ENCODE measurements at places on chromosomes 3 and 15. TPM values are rescaled to one million over a fixed set of nuclear protein-coding genes. Genes with fewer than 3 reads are reported as not detected.

DENND6A gene
- total RNA-seq: 11.9 TPM

OIP5 gene
- total RNA-seq: 0.59 TPM

CCDC39 gene
- total RNA-seq: not detected

HAUS2 gene
- 39.6 TPM for total RNA-seq

MAPK6 gene
- total RNA-seq: 88.4 TPM

GATA2 gene
- 1.5 TPM for total RNA-seq

MCTP2 gene
- 25.3 TPM for total RNA-seq

FAM240A gene
- not detected for total RNA-seq

CCR3 gene
- total RNA-seq: not detected

LSM3 gene
- 7.7 TPM for total RNA-seq

CD200 gene
- total RNA-seq: 66.5 TPM

CILP gene
- 0.59 TPM for total RNA-seq

FILIP1L gene
- total RNA-seq: 20.7 TPM

C3orf20 gene
- not detected for total RNA-seq

ESYT3 gene
- 1.6 TPM for total RNA-seq

ACSBG1 gene
- not detected for total RNA-seq

CIDEC gene
- total RNA-seq: 0.09 TPM

SENP5 gene
- 62.7 TPM for total RNA-seq

SLMAP gene
- total RNA-seq: 64.9 TPM

SLC24A5 gene
- not detected for total RNA-seq

SOX2 gene
- total RNA-seq: not detected

GRAMD1C gene
- 2.1 TPM for total RNA-seq

NPAP1 gene
- not detected for total RNA-seq

GP5 gene
- total RNA-seq: 0.14 TPM

SMCO1 gene
- not detected for total RNA-seq

SPINK8 gene
- total RNA-seq: not detected

RCCD1 gene
- 15.0 TPM for total RNA-seq

CLCN2 gene
- total RNA-seq: 2.4 TPM

FAM174B gene
- total RNA-seq: not detected

VPS18 gene
- 49.3 TPM for total RNA-seq

C2CD4A gene
- total RNA-seq: not detected

TMEM40 gene
- not detected for total RNA-seq

LSAMP gene
- 5.7 TPM for total RNA-seq

FAM107A gene
- total RNA-seq: not detected

ZNF385D gene
- total RNA-seq: not detected

ICE2 gene
- total RNA-seq: 29.4 TPM

SCAMP5 gene
- 0.51 TPM for total RNA-seq

MAPKBP1 gene
- total RNA-seq: 30.5 TPM

CAPN3 gene
- 4.2 TPM for total RNA-seq

GPR160 gene
- total RNA-seq: not detected

CELSR3 gene
- 0.89 TPM for total RNA-seq

ANKUB1 gene
- not detected for total RNA-seq

CACNA2D3 gene
- not detected for total RNA-seq

CSPG5 gene
- total RNA-seq: 0.30 TPM

PLCD1 gene
- total RNA-seq: 13.4 TPM

TRIM42 gene
- not detected for total RNA-seq

SNTN gene
- not detected for total RNA-seq

SMAD3 gene
- 85.0 TPM for total RNA-seq

ZNF80 gene
- total RNA-seq: not detected

CFAP91 gene
- 1.8 TPM for total RNA-seq

SLC22A14 gene
- 0.59 TPM for total RNA-seq

DPPA2 gene
- not detected for total RNA-seq
